ENCODE measurements at places on chromosomes 16 and 17.

DNA sequence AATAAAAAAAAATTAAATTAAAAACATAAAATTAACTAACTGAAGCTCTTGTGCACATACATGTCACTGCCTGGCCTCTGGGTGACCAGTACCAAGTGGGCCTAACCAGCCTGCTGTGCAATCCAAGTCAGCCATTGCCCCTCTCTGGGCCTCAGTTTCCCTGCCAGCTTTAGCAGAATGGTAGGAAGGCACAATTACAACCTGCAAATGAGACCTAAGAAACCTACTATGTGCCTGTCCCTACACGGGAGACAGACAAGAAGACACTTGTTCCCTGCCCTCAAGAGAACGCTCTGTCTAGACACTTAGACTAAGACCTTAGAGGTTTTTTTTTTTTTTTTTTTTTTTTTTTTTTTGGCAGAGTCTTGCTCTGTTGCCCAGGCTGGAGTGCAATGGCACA, 1.7 kb downstream of the CIAPIN1 start:
- no peak for DNase-seq

DNA sequence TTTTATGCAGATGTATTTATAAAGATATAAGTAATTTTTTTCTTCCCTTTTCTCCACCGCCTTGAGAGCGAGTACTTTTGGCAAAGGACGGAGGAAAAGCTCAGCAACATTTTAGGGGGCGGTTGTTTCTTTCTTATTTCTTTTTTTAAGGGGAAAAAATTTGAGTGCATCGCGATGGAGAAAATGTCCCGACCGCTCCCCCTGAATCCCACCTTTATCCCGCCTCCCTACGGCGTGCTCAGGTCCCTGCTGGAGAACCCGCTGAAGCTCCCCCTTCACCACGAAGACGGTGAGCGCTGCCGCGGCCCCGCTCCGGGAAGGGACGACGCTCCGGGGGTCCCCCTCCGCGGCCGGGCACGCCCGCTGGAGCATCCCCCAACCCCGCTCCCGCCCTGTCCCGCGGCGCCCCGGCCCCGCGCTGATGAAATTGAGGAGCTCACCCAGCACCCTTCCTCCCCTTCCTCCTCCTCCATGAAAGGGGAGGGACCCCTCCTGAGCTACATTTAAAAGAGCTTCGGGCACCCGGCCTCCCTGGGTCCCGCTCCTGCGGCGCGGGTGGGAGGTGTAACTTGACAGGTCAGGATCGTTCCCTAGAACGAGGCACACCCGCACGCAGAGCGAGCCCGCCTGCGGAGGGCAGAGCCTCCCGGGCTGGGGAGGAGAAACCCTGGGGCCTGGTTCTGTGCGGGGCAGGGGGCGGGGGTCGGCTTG, 706 bp downstream of the HLF start:
- no peak for DNase-seq

DNA sequence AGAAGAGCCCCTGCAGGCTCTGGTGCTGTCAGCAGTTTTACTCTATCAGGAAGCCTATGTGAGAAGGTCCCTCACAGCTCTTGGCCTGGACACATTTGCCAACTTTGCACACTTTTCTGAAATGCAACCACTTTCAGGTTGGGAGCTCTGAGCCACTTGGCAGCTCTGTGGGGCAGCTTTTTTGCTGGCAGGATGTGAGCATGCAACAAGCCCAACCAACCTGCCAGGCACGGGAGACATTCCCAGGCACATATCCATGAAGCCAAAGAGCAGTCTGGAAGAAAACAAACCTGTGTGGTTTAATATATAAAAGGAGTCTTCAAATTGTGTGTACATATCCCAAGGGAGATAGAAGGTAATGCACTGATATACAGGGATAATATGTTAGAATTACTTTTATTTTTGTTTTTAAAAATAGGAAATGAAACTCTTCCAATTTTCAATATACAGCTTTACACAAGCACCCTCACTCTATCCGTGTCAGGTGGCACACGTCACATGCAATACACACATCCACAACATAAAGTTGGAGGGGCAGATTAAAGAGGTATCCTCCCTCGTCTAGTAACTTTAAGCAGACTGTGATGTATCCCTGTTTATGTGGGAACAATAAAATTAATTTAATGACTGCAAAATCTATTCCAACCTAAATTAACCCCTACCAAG, 57.4 kb upstream of the COX10 start:
- DNase-seq = no peak

DNA sequence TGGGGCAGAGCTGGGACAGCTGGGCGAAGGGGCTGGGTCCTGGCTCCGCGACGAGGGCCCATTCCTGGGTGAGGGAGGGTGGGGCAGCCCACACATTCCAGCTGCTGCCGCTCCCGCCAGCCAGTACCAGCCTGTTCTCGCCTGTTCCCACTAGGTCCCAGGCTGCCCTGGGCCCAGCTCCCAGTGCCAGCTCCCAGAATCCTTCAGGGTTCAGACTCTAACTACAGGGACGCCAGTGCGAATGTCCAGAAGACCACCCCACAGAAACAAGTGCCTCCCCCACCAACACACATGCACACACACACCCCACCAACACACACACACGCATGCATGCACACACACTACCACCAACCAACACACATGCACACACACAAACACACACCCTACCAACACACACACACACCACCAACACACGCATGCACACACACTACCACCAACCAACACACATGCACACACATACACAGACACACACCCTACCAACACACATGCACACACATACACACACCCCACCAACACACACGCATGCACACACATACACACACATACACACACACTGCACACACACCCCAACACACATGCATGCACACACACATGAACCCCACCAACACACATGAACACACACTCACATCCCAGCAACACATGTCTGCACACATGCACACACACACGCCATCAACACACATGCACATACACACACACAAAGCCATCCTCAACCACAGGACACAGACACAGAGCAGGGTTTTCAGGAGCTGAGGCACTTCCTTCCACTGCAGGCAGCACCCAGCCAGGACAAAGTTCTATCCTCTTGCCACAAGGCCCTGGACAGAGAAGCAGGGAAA, 27.5 kb upstream of the KRT17 start:
- DNase-seq = no peak

GRCh38 chr16:19833581-19833980, 51.1 kb downstream of the GPRC5B start:
- no peak for DNase-seq

- DNase-seq = no peak
Measured at GRCh38 chr17:81907219-81908145, 3.7 kb downstream of the PCYT2 start.

DNA sequence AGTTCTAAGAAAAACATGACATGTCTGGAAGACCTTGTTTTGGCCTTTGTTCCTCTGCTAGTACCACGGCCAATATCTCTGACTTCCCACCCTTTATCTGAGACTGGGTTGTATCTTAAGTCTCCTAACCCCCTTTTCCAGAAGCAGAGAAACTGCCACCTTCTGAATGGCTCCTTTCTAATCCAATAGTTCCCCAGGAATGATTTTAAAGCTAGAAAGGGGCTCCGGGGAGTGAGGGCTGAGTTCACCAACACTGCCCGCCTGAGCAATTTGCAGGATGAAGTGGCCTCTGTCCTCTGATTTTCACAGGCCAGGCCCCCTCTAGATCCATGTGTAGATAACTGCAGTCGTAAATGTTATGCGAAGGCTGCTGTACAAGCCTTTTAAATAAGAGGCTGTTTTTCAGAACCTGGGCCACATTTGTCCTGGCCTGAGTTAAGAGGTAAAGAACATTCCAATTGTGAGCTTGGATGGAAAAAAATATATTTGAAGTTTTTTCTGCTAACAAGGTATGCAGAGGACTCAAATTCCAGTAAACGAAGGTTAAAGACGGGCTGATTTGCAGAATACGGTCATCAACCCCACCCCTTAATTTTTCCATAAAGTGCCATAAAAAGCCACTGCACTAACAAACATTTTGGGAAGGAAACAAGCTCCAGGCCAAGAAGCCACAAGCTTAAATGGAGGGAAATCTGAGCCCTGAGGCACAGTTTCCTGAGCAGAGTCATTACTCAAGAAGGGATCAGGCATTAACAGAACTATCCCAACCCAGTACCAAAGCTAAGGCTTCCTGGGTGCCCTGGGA, 117.0 kb upstream of the MAF start:
- DNase-seq = no peak

DNA sequence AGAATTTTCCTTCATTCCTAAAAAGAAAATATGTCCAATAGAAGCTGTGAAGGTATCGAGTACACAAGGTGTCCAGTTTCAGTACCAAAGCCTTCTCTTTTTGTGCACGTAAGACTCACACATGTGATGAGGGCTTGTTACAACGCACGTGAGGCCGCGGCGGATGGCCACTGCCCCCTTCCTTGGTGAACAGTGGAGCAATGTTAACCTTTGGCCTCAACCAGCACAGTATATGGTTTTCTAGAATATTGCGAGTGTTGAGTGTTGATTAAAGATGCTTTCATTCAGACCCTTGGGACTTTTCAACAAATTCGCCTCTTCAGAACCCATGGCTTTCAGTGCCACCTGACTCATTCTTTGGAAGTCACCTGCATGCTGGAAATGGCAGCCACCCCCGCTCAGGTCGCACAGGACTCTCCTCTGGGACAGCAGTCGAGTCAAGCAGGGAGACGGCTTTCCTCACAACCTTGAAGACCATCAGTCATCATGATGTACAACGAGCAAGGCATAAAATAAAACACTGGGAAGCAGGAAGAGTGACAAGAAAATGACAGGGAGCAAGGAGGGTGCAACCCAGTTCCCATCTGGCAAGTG, 14.5 kb downstream of the MAP1LC3B start:
- DNase-seq = no peak

GRCh38 chr17:66643815-66644710, 190.9 kb upstream of the CACNG5 start:
- no peak for DNase-seq

DNA sequence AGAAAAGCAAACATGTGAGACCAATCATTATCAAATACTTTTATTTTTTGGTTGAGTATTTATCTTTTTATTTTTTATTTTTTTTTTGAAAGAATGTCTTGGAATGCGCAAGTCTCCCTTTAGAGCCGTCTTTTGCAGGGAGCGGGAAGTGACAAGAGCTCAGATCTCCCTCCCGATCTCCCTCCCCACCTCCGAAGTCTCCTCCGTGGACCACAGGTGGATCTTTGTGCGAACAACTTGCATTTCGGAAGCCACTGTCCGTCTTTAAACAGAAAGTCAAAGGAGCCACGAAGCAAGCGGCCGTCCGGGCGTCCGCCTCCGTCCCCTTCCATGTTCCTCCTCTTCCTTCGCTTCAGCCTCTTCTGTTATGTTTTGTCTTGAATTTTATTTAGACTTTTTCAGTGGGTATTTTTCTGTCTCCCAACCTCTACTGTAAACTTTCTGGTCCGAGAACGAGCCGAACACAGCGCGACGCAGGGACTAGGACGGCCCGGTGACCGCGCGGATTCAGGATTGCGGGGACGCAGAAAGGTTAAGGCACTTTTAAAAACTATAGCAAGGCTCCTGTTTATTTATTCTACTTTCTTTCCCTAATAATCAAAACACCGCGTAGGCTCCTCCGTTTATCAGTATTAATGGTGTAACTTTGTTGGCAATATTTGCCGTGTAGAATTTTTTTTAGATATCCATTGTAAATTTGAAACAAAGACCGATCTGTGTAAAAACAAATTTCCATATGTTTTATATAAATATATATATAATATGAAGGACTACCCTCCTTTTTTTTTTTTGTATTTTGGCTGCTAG, 3.3 kb downstream of the FOXF1 start:
- DNase-seq = no peak

DNA sequence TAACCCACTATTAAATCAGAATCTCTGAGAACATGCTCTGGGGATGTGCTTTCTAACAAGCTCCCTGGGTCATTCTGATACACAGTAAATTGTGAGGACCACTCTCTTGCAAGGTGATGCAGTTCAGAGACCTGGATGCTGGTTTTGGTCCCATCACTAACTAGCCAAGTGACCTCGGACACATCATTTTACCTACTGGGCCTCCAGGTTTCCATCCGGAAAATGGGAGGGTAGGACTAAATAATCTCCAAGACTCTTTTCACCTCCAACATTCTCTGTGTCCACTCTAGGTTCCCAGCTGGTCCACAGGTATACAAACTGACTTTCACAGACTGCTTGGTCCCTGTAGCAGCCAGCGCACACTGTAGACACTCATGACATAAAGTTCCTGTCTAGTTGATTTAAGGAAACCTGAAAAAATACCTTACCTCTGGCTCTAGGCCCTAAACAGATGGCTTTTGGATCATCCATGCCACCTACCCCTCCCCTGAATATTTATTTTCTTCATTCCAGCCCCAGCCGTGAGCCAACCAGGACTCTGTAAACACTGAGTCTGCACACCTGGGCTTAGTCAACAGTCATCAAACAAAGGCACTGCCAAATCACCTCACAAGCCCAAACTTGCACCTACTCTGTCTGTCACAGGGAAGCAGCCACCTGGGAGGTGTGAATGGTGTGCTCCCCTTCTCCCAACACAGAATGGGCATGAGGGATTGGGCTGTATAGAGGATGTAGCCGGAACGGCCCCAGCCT, 51.3 kb upstream of the MRPS23 start:
- no peak for DNase-seq

- peak; percentile 68 for DNase-seq
Measured at GRCh38 chr17:75877752-75878173, 618 bp downstream of the TRIM47 start.

- peak; percentile 69 for DNase-seq
Measured at GRCh38 chr16:89167425-89167941, 4.1 kb upstream of the CDH15 start.

DNA sequence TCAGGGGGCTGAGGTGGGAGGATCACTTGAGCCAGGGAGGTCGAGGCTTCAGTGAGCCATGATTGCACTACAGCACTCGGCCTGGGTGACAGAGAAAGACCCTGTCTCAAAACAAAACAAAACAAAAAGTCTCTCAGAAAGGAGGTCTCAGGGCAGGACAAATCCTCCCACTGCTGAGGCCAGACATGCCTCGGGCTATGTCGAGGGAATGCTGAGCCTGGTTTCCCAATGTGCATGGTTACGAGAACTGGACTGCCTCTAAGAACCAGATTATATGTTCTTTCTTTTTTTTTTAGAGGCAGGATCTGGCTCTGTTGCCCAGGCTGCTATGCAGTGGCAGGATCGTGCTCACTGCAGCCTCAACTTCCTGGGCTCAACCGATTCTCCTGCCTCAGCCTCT, 27.6 kb downstream of the TRAP1 start:
- peak; percentile 42 for DNase-seq

- peak; percentile 14 for DNase-seq
Measured at GRCh38 chr17:81665205-81666091, 957 bp downstream of the OXLD1 start.

DNA sequence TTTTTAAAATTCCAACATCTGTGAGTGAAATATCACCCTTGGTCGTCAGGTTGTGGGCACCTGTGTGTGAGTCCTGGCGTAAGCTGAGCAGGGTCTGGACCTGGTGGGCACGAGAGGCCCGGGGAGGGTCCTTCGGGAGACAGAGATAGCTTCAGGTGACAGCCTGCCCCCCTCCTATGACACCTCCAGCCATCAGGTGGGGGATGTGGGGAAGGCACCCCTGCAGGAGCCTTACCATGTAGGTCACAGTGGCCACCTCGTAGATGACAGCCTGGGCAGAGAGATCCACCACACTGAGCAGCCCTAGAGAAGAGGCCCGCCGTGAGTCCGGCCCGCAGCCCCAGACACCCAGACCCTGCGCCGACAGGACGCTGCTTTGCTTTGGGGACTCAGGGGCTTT, 11.2 kb downstream of the SLC47A2 start:
- DNase-seq = no peak

GRCh38 chr17:38761612-38762011, 9.1 kb downstream of the PSMB3 start:
- no peak for DNase-seq
